HT-29 (cell line): ENCODE measurements at places on chromosomes 5 and 9. TPM values are rescaled to one million over a fixed set of nuclear protein-coding genes. Genes with fewer than 3 reads are reported as not detected.

DNA sequence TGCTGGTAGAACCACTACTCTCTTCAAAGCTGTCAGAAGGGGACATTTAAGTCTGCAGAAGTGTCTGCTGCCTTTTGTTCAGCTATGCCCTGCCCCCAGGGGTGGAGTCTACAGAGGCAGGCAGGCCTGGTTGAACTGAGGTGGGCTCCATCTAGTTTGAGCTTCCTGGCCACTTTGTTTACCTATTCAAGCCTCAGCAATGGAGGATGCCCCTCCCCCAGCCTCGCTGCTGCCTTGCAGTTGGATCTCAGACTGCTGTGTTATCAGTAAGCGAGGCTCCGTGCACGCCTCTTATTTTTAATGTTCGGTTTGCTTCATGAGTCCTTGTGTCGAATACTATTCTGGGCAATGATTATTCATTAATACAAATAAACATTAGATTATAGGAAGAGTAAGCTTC lies 3.1 kb upstream of the SLC27A6 start:
- DNase-seq = no peak

DDX4 gene
- not detected in 2 replicates for total RNA-seq

DNA sequence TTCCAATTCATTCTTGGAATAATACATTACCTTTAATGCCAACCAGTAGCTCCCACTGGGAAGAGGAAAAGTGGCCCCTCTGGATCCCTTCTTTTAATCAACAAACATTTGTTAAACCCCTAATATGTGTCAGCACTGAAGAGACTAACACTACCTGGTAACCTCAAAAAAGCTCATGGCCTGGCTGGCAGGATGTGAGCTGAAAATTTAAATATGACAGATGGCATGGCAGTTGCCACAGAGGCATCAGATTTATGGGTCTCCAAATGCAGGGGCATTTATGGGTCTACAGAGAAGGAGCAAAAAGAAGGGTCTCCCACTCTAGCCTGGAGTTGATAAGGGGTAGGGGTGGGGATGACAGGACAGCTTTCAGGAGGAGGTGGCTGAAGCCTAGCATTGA lies 12.5 kb downstream of the DNAH5 start:
- DNase-seq = no peak

PRDM12 gene
- total RNA-seq = not detected in 2 replicates

DNA sequence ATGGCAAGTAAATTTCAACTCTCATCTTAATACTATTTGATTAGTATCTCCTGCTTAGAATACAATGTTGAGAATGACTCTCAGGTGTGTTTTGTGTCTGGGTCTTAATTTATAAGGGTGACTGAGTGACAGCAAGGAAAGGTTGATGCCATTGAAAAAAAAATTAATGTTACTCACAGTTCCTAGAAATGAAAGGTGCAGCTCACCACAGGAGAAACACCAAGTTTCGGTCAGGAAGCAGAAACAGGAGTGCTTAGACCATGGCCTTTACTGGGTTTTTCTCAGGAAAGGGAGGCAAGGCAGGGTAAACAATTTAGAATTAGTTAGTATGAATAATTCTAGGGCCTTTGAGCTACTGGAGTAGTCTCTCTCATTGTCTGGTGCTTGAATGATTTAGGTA lies 159.2 kb upstream of the C9orf72 start:
- DNase-seq = no peak

FAM221B gene
- 0.10 and 0.16 TPM in 2 replicates for total RNA-seq

DNA sequence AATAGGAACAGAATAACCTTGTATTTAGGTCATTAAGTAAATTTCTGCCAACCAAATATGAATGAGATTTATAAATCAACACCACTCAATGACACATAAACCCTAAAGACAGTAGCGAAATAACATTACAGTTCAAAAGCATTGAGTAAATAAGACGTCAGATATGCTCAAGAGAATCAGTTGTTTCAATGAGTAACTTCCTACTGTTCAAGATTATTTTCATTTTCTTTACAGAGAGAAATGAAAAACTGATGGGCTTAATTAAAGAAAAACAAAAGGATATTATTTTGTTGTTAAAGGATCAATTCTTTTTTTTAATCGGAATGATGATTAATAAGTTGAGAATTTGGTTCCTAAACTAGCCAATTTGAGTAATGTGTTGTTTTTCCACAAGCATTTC lies 150.1 kb downstream of the BNC2 start:
- DNase-seq = no peak

LRRC26 gene
- total RNA-seq = 0.43 and 0.44 TPM in 2 replicates
